ENCODE measurements at places on chromosomes 1 and 21. TPM values are rescaled to one million over a fixed set of nuclear protein-coding genes. Genes with fewer than 3 reads are reported as not detected.

Gene AIM2
- total RNA-seq: 5.7 TPM

Gene XKR8
- total RNA-seq: 7.8 TPM

Gene MATN1
- total RNA-seq: not detected

Gene FAM163A
- not detected for total RNA-seq

Gene KRTAP11-1
- not detected for total RNA-seq

Gene OLFML3
- total RNA-seq: 0.71 TPM

Gene CFHR2
- total RNA-seq: not detected

Gene PLPPR4
- not detected for total RNA-seq
